ENCODE measurements at places on chromosomes 6 and 20.

GRCh38 chr6:137000825-137001224 lies 43.9 kb downstream of the IL20RA start:
- DNase-seq: no peak

DNA sequence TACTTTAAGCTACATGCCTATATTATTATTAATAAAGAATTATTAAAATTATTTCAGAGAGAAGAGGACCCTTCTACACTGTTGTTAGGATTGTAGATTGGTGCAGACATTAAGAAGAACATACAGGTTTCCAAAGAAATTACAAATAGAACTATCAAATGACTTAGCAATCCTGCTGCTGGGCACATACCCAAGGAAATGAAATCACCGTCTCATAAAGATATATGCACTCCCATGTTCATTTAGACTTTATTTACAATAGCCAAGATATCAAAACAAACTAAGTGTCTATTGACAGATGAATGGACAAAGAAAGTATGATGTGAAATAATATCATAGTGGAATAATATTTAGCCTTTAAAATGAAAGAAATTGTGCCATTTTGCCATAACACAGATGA lies 687.7 kb upstream of the POU3F2 start:
- no peak for DNase-seq

GRCh38 chr20:54648421-54649142 lies 173.2 kb downstream of the DOK5 start:
- no peak for DNase-seq

GRCh38 chr6:73418081-73418741 lies 23.6 kb downstream of the DDX43 start:
- DNase-seq: no peak
